HFF-Myc (cell line): ENCODE measurements at places on chromosomes 7 and 10.

DNA sequence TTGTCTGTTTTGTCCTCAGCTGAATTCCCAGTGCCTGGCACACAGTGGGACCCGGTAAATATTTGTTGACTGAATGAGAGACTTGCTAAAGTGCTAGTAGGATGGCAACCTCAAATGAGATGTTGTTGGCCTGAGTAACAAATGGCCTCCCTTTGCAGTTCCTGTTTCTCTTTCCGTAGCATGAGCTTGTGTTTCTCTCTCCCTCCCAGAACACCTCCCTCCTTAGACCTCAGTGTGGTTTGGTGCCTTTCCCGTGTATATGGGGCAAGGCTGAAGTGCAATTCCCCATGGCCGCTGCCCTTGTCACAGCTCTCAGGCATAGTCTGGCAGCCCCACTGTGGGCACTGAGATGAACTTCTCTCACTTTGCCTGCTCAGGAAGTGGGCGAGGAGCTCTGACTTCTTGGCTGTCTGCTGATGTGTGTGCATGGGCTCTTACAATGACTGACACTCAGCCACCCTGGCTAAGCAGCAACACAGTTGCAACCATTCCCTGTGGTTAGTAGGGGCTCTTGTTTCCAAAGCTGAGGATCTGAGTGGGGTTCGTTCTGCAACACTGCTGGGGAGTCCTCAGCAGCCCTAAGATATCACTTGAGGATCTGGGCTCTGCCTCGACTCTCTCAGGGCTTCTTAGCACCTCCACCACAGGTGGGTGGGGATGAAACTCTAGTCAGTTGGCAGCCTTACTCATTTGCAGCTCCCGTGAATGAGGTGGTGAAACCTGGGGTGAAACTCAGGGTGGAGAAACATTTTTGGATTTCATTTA lies 136.1 kb downstream of the ICA1 start:
- no peak for DNase-seq

- DNase-seq, result no peak
These were observed 506.3 kb downstream of the CALN1 start for GRCh38 chr7:71905821-71906220.

- DNase-seq, result no peak
These were observed 20.7 kb upstream of the PPIF start for GRCh38 chr10:79326361-79327089.

DNA sequence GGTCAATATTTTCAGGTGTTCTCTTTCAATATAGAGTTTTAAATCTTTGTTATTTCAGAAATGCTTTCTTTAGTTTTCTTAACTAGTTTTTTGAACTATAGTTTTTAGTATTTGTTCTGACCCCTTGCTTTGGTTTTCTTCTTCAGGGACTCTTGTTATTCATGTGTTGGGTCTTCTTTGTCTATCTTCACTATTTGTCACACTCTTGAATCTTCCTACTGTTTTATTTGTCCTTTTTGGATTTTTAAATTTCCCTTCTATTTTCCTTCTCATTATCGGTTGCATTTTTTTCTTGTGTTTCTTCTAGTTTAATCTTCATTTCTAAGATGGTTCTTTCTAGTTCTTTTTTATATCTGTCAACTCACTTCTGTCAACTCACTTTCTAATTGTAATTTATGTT lies 37.1 kb upstream of the PRKAG2 start:
- no peak for DNase-seq

DNA sequence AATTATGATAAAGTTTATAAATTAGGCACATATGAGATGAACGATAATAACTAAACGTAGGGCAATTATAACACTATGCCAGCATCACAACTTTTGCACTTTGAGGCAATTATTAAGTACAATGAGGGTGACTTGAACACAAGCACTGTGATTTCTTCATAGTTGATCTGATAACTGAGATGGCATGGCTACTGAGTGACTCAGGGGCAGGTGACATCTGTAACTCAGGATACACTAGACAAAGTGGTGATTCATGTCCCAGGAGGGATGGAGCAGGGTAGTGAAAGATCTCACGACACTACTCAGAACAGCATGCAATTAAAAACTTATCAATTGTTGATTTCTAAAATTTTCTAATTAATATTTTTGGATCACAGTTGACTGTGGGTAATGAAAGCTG lies 98.3 kb upstream of the ARHGAP21 start:
- DNase-seq, result no peak

- no peak for DNase-seq
These were observed 239.9 kb downstream of the ADRA2A start for GRCh38 chr10:111316722-111317212.

- DNase-seq, result no peak
These were observed 114.4 kb downstream of the TPST1 start for GRCh38 chr7:66319407-66319979.

DNA sequence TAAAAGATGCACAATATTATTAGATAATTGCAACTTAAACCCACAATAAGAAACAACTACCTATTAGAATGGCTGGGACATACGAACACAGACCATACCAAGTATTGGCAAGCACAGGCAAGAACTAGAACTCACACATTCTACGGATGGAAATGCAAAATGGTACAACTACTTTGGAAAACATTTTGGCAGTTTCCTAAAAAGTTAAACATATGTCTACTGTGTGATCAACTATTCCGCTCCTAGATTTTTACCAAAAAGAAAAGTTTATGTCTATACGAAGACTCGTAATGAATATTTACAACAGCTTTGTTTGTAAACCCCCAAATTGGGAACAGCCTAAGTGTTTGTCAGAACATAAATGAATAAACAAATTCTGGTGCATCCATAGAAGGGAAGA lies 194.7 kb downstream of the FGFR2 start:
- DNase-seq, result no peak

DNA sequence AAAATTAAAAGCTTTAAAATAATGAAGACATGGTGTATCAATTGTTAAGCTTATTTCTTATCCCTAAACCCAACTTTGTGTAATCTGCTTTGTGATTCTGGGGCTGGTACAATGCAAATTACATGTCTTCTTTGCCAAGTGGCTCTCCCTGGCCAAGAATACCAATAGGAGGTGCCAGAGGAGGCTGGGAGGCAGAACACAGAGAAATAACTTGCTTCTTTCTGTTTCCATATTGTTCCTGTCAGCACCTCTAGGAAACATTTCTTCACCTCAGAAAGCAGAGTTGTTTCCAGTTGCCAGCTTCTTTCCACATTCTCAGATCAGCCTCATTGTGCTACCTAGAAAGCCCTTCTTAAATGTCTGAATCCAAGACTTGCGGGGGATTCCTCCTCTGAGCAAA lies 174.4 kb downstream of the MDFIC start:
- no peak for DNase-seq

- no peak for DNase-seq
These were observed 36.0 kb downstream of the AGR3 start for GRCh38 chr7:16845746-16846145.

DNA sequence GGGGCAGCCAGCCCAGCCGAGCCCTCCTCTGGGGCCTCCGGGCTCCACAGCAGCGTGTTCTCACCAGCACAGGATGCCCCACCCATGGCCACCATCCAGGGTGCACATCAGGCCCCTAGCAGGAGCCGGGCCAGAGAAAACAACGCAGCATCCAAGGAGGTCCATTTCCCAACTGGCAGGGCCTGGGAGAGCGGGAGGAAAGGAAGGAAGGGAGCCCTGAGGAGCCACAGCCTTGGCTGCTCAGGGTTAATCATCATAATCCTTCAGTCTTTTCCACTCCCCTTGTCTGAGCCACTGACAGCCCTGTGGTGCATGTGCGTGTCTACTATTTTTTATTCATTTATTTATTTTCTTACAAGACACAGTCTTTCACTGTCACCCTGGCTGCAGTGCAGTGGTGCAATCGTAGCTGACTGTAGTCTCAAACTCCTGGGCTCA lies 3.6 kb downstream of the PLAC9 start:
- peak; percentile 41 for DNase-seq

DNA sequence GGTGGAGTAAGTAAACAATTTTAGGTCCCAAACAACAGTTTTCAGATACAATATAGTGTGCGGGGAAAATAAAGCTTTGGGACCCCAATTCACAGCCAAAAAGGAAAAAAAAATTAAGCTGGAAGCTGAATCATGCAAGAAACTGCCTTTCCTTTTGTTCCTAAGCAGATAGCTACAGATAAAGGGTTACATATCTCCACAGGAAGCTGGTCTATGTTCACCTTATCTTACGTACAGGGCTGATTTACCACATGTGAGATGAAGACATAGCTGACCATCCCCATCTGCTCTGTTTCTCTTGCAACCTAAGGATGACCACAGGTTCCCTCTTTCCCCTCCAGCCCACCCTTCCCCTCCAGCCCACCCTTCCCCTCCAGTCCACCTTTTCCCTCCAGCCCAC lies 14.2 kb upstream of the PFKP start:
- no peak for DNase-seq

GRCh38 chr7:43337191-43337590 lies 224.7 kb downstream of the HECW1 start:
- DNase-seq, result no peak

GRCh38 chr10:62224606-62225005 lies 44.0 kb downstream of the RTKN2 start:
- DNase-seq, result no peak

- no peak for DNase-seq
These were observed 46.4 kb downstream of the MTURN start for GRCh38 chr7:30181211-30181610.

DNA sequence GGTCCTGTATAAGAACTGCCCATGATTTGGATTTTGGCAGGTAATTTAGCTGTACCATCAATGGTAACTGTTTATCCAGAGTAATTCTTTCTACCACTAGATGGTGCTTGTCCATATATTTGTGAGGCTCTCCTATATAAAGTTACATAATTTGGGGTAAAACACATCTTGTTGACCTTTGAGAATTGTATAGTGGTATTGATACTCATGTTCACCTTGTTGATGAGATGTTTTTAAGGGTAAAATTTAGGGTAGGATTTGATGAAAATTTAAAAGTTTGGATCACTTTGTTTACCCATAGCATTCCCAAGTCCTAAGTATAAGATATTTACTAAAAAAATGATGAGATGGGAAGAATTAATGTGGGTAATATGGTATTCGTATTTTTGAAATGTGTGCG lies 31.6 kb downstream of the ST7 start:
- DNase-seq, result no peak

DNA sequence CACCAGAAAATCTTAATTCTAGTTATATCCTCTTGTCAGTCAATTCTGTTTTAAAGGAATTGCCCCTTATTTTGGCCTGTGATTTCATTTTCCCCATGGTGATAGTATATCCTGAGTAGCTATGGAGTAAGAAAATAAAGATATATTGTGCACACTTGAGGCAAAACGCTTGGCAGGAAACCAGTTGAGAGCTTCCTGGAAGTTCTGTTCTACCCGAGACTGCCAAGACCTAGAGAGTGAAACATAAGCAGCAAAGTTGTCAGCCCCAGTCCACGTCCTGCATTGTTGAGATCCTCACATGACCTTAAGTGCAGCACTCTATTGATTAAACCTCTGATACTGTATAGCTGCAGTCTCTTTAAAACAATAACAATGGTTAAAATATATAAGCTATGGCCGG lies 235.2 kb downstream of the CDC14C start:
- DNase-seq, result no peak

- no peak for DNase-seq
These were observed 332.4 kb upstream of the IGFBP3 start for GRCh38 chr7:46253520-46253919.

DNA sequence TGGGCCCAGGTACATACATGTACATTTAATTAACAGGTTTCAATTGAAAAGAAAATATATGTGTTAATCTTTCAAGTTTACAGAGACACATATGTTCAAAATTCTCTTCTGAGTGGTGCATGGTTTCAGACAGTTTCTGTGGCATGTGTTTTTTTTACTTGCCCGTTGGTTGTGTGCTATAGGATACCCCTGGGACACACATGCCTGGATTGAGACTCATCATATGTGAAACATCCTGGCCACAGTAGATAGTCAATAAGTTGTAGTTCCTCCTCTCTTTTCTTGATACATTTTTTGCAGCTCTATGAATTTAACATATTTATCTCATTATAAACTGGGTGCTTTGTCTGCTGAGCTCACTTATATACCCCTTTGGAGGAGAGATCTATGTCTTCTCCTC lies 207.8 kb upstream of the CTBP2 start:
- no peak for DNase-seq

- DNase-seq, result no peak
These were observed 40.1 kb downstream of the RELN start for GRCh38 chr7:103949374-103949773.

GRCh38 chr10:22250897-22251660 lies 33.3 kb upstream of the EBLN1 start:
- no peak for DNase-seq

GRCh38 chr7:142168746-142169145 lies 57.2 kb downstream of the MGAM2 start:
- DNase-seq, result no peak

- DNase-seq, result peak; percentile 20
These were observed 80.0 kb downstream of the C7orf25 start for GRCh38 chr7:42831718-42832522.

DNA sequence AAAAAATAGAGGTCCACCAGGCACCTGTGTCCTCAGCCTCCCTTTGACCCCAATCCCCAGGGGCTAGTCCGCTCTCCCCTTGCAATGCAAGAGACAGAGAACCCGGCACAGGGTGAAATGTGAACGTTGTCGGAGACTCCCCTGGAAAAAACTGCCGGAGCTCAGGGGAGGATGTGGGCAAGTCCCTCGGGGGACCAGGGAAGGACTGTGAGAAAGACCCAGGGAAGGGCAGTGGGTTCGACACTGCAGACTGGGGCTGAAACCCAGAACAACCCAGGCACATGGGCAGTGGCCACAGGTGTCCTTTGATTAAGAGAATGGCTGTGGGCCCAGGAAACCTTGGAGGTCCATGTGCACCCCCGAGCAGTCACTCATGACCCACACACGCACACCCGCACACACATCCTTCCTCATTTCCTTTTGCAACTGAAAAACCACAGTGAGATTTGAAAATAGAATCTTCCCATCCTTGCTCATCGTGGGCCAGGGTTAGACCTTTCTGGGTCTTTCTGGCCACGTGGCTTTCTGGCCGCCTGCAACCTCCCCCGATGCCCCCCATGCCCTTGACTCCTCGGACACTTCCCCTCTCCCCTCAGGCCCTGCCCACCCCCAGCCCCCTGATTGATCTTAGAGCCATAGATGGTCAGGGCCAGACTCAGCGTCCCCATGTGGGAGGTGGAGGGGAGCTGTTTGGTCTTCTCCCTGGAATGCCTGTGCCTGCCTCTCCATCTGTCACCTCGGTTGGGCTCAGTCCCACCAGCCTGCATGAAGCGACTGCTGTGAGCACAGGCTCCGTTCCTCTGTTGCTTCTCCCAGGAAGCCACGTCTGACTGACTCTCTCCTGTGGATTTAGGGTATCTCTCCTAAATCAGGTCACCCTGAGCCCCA lies 7.9 kb downstream of the LAT2 start:
- DNase-seq, result no peak

- no peak for DNase-seq
These were observed 137.7 kb downstream of the CHN2 start for GRCh38 chr7:29332042-29332811.

DNA sequence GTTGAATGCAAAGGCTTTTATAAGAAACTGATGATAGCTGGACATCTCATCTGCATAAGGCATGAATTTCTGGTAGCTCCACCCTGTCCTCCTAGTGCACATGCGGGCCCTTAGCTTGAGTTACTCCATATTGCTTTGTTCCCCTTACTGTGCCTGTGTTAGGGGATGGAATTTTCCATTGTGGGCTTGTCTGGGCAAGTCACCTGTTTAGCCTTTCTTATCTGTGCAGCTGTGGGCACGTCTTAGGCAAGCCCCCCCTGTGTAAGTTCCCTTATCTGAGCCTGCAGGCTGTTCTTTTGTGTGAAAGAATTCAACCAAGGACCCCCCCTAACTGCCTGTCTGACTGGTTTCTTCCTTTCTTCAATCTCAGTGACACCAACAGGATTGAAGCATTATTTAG lies 14.5 kb upstream of the CROT start:
- DNase-seq, result no peak
